ENCODE measurements at places on chromosomes 2 and 18. TPM values are rescaled to one million over a fixed set of nuclear protein-coding genes. Genes with fewer than 3 reads are reported as not detected.

Gene RGPD4
- total RNA-seq: 0.07 TPM

Gene DES
- total RNA-seq: 0.29 TPM

Gene ARHGAP28
- total RNA-seq: 0.03 TPM

Gene STAT4
- total RNA-seq: 3.9 TPM

Gene DIPK1C
- total RNA-seq: not detected

Gene SLC25A12
- total RNA-seq: 13.9 TPM

Gene POTEE
- total RNA-seq: 0.06 TPM

Gene KCNIP3
- total RNA-seq: 1.5 TPM

Gene IL1RL1
- total RNA-seq: 0.56 TPM

Gene MOGAT1
- not detected for total RNA-seq

Gene SERPINB13
- total RNA-seq: not detected

Gene LOXHD1
- total RNA-seq: not detected

Gene AFTPH
- 25.2 TPM for total RNA-seq

Gene SLC39A6
- total RNA-seq: 50.4 TPM

Gene CRACDL
- 3.2 TPM for total RNA-seq
